ENCODE measurements at places on chromosomes 5 and 9. TPM values are rescaled to one million over a fixed set of nuclear protein-coding genes. Genes with fewer than 3 reads are reported as not detected.

GALNT10 gene
- 50.8 TPM for total RNA-seq

GRCh38 chr5:7867260-7867659, 1.6 kb downstream of the FASTKD3 start:
- no peak for DNase-seq

AQP3 gene
- 26.2 TPM for total RNA-seq

GRCh38 chr5:89087128-89087527, 204.1 kb upstream of the MEF2C start:
- no peak for DNase-seq

DNA sequence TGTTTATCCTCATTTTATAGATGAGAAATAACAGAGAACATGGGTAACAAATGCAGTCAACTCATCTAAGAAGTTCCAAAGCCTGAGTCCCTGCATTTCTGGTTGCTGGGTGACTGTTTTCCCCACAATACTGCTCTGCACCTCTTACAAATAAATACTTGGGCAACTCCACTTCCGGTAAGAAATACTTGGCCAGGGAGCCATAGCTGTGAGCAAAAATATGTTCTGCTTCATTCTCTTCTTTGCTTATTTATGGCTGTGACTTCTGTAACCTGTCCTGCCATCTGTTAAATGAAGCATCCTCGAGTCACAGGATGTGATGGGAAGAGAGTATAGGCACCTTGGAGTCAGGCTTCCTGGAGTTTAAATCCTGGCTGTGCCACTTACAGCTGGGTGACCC, 49.9 kb downstream of the GDNF start:
- no peak for DNase-seq

DNA sequence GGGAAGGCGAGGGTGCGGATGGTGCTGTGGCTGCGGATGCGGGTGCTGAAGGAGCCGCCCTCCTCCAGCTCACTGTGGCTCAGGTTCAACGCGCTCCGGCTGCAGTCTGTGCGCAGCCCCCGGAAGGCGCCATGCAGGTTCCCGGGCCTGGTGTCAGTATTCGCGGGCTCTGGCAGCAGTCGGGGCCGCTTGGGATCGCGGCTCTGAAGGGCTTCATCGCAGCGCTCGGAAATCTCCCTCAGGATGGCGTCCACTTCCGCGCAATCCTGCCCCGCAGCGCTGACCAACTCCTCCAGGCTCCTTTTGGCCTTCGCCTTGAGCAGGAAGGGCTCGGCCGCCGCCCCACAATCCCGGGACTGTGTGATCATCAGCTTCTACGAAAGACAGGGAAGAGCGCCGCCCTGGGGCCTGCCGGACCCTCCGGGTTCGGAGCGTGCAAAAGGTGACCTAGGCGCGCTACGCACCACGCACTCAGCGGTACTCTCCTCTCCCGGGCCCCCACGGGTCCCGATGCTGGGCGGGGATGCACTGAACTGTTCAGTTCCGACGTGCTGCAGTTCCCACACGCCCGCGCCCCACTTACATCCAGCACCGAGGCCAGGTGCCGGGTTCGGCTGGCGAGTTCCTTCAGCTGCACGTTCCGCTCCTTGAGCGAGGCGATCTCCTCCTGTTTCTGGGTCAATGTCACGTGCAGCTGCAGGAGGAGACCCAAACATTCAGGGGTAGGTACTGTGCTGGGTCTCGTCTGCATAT, 6.5 kb downstream of the MCIDAS start:
- peak; percentile 23 for DNase-seq

DNA sequence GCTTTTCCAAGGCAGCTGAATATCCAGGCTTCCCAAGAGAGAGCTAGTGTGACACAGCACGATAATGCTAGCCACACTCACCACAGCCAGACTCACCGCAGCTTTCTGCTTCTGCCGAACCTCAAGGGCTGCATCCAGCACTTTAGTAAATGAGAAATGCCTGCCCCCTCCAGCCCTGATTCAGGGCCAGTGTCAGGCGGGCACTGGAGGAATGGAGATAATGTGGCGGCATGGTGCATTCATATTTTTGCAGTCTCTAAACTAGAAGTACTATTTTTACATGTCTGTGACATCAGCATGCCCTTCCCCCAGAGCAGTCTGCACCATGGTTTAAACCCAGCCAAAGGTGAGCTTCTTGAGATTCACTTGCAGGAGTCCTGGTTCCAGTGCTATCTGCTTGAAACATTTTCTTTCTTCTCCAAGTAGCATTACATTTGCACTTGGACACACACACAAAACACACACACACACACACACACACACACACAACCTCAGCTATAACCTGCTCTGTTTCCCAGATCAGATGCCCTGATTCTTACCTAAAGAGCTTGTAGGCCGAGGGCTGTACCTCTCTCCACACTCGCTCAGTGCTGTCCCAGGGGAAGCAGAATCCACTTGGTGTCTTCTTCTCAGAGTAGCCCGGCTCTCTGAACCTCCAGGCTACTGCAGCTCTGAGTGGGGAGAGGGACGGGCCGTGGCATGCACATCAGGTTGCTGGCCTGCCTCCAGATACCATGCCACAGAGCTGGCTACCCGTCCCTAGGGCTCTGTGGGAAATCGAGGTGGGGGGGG, at the start of gene FGF1:
Gene FGF1 (minus strand): TSS at position 673 of the 792 bp plus-strand sequence. CDS start 71,963 bp downstream, outside the sequence.
- no peak for DNase-seq

DNA sequence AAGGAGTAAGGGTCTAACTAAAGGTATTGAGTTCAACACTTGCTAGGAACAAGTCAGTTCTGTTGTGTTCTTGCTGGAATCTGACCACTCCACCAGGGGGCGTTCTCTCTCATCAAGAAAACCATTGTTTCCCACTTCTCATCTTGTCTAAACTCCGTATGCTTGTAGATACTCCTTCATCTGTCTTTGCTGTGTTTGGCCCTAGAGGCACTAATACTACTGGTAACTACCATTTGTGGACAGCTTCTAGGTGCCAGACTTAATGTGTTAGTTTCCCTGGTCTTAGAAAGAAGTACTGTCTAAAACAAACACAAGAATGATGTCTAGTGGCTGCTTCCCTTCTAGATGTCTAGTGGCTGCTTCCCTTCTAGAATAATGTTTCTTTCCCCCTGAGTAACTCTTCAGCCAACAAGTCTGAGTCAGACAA, 18.7 kb upstream of the PTPDC1 start:
- DNase-seq: peak; percentile 80

Measured in mucosa of gallbladder (tissue), 1 donor.